RWPE2 (cell line): ENCODE measurements at places on chromosomes 13 and 19.

DNA sequence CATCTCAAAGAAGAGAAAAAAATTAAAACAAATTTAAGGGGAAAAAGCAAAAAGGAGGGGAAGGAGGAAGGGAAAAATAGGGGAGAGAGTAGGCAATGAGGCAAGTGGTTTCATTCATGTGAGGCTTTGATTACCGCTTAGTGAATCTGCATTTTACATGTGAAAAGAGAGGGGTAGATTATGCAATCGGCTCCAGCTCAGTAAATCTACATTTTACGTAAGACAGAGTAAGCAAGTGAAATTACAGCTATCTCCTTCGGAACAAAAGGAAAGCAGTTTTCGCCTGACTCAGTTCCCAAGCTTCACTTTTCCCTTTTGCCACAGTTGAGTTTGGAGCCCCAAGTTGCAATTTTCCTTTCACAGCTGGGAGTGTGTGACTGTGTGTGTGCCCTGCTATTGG lies 16.0 kb upstream of the OLFM2 start:
- H3K4me3 ChIP-seq: no peak overlapping the region
- H3K4me1 ChIP-seq: no peaks in the 10 kb centered on the region
- H3K27ac ChIP-seq: no peak overlapping the region
- no peaks in the 10 kb centered on the region for H3K36me3 ChIP-seq
- H3K27me3 ChIP-seq: no peaks in the 10 kb centered on the region

GRCh38 chr19:2273356-2274184 lies 8.4 kb downstream of the PEAK3 start:
- DNase-seq: peak; percentile 77
- no peak overlapping the region for H3K4me3 ChIP-seq
- H3K36me3 ChIP-seq: peaks cover 40% of the 10 kb centered on the region
- H3K27me3 ChIP-seq: no peaks in the 10 kb centered on the region
- H3K4me1 ChIP-seq: peaks cover 5% of the 10 kb centered on the region

GRCh38 chr13:99009987-99010551 lies 32.2 kb upstream of the DOCK9 start:
- H3K27ac ChIP-seq: peak overlapping the region; percentile 47
- DNase-seq: no peak
- H3K27me3 ChIP-seq: no peaks in the 10 kb centered on the region
- no peaks in the 10 kb centered on the region for H3K36me3 ChIP-seq
- peaks cover 27% of the 10 kb centered on the region for H3K4me1 ChIP-seq

- H3K36me3 ChIP-seq: no peaks in the 10 kb centered on the region
- no peak overlapping the region for H3K4me3 ChIP-seq
- no peak for DNase-seq
- H3K27me3 ChIP-seq: peaks cover 28% of the 10 kb centered on the region
Measured at GRCh38 chr13:26784704-26785639, 24.4 kb upstream of the GPR12 start.

DNA sequence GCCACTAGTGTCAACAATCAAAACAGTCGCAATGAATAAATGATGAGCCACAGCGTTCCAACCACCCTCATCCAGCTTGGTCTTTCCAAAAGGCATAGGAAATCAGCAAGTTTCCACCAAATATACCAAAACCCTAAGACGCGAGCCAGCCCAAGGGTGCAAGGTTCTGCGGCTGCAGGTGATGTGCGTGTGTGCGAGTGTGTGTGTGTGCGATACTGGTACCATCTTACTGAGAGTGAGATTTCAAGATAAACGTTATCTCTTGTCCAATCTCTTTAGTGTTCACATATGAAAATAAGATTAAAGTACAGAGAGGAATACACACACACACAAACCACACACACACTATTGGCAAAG lies 895 bp upstream of the TRPC4 start:
- H3K36me3 ChIP-seq: no peaks in the 10 kb centered on the region
- H3K27ac ChIP-seq: no peak overlapping the region
- H3K4me1 ChIP-seq: no peaks in the 10 kb centered on the region
- H3K27me3 ChIP-seq: peaks cover 24% of the 10 kb centered on the region
- DNase-seq: no peak
- H3K4me3 ChIP-seq: no peak overlapping the region

- no peaks in the 10 kb centered on the region for H3K27me3 ChIP-seq
- H3K4me1 ChIP-seq: no peaks in the 10 kb centered on the region
- no peak for DNase-seq
- no peak overlapping the region for H3K4me3 ChIP-seq
- H3K27ac ChIP-seq: no peak overlapping the region
Measured at GRCh38 chr19:10736916-10737551, 19.2 kb downstream of the DNM2 start.

DNA sequence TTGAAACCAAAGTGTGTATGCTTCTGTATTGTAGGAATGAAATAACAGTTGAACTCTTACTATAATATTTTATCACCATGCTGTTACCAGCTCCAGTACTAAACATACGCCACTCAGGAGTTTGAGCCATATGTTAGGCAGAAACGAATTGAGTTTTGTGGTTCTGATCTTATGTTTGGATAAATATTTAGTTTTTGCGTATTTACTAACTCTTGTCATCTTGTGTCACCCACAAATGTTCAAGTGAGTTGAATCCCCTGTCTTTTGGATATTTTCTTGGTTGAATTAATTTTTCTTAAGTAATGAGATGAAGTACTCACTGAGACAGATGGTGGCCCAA lies 1.5 kb downstream of the FNDC3A start:
- no peaks in the 10 kb centered on the region for H3K27me3 ChIP-seq
- H3K4me3 ChIP-seq: peak overlapping the region; percentile 69
- peaks cover 17% of the 10 kb centered on the region for H3K4me1 ChIP-seq
- no peak for DNase-seq

DNA sequence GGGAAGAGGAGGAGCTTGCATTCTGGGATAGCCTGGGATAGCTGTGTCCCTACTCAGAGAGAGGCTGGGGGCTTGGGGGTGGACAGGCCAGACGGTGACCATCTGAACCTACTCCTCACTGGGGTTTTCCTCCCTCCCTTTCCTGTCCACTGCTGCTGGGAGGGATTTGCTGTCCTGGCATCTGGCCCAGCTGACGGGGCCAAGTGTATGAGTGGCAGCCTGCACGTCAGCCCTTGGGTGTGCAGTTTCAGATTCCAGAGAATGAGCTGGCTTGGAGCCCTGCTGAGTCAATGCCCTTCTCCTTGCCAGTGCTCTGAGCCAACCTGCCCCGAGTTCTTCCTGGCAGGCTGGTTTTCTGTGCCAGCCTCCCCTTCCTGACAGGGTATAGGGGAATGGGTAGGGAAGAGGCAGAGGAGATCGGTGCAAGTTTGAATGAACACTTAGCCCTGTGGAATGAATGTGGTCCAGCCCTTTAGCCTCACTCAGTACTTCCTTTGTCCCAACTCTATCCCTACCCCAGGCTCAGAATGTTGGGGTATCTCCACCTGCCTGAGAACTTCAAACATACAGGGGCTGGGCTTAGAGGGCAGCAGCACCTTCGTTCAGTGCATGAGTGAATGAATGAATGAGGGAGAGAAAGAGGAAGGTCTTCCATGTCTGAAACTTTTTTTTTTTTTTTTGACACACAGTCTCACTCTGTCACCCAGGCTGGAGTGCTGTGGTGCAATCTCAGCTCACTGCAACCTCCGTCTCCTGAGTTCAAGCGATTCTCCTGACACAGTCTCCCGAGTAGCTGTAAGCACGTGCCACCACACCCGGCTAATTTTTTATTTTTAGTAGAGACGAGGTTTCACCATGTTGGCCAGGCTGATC lies 1.8 kb upstream of the ANGPTL4 start:
- peaks cover 20% of the 10 kb centered on the region for H3K4me1 ChIP-seq
- DNase-seq: peak; percentile 98
- 0 out of 2 replicates have a peak, but pooled peaks cover 4% of the 10 kb centered on the region for H3K36me3 ChIP-seq
- no peaks in the 10 kb centered on the region for H3K27me3 ChIP-seq
- H3K4me3 ChIP-seq: no peak overlapping the region

GRCh38 chr19:42532891-42533290 lies 4.6 kb upstream of the CEACAM1 start:
- H3K4me1 ChIP-seq: peaks cover 16% of the 10 kb centered on the region
- no peaks in the 10 kb centered on the region for H3K36me3 ChIP-seq
- no peak overlapping the region for H3K4me3 ChIP-seq
- no peaks in the 10 kb centered on the region for H3K27me3 ChIP-seq
- no peak overlapping the region for H3K27ac ChIP-seq
- DNase-seq: no peak

DNA sequence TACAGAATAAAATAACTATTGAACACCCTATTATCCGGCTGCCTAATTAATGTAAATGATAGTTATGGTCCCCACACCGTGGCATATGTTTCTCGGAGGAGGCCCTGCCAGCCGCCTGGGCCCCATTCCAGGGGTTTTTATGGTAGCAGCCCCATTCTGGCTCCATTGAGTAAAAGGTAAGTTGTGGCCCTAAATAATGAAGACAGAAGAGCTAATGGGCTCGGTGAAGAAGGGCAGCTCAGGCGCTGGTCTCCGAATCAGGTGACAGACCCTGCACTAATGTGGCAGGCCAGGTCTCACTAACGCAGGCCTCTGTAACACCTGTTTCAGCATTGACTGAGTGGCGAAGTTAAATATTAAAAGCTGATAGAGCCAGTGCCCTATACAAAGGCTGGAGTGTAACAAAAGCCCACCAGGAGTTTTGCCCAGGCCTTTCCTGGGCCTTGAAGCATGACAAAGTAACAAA lies 19.1 kb downstream of the POP4 start:
- no peak overlapping the region for H3K4me3 ChIP-seq
- no peaks in the 10 kb centered on the region for H3K36me3 ChIP-seq
- H3K27ac ChIP-seq: no peak overlapping the region
- no peaks in the 10 kb centered on the region for H3K27me3 ChIP-seq
- no peak for DNase-seq
- H3K4me1 ChIP-seq: no peaks in the 10 kb centered on the region

DNA sequence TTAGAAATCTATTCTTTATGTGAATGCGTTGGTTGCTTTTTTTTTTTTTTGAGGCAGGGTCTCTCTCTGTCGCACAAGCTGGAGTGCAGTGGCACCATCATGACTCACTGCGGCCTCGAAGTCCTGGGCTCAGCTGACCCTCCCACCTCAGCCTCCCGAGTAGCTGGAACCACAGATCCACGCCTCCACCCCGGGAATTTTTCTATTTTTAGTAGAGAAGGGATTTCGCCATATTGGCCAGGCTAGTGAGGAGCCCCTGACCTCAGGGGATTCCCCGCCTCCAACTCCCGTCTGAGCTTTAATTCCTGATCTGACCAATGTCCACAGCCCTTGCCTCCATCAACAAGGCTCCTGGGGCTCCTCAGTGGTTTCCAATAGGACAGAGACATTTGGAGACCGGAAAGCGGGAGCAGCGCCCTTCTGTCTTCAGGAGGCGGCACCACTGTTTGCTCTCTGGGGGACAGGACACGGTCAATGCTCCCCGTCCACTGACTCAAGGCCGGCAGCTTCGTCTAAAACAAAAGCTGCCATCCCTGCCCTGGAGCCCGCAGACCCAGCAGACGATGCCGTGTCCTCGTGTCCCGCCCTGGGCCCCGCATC lies 503 bp downstream of the TUBA3C start:
- H3K27ac ChIP-seq: no peak overlapping the region
- no peaks in the 10 kb centered on the region for H3K27me3 ChIP-seq
- DNase-seq: no peak
- no peaks in the 10 kb centered on the region for H3K36me3 ChIP-seq

DNA sequence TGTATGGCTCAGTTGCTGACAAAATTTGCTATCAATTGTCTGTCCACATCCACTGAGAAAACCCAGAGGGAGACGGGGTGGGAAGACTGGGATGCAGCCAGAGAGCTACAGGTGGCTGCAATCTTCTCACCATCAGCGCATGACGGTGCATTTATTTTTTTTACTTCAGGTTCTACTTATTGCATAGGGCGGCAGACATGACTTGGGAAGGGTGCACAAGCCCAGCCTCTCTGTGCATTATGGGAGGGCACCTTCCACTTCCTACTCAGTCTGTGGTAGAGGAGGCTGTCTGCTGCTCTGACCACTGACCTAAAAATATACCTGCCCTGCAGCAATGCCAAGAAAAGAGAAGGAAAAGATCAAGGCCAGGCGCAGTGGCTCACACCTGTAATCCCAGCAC lies 73.1 kb downstream of the ABCC4 start:
- H3K4me1 ChIP-seq: no peaks in the 10 kb centered on the region
- no peak for DNase-seq
- H3K27me3 ChIP-seq: no peaks in the 10 kb centered on the region
- H3K27ac ChIP-seq: no peak overlapping the region
- H3K4me3 ChIP-seq: no peak overlapping the region
- H3K36me3 ChIP-seq: no peaks in the 10 kb centered on the region

- peaks cover 20% of the 10 kb centered on the region for H3K36me3 ChIP-seq
- H3K27ac ChIP-seq: no peak overlapping the region
- no peak overlapping the region for H3K4me3 ChIP-seq
- H3K4me1 ChIP-seq: no peaks in the 10 kb centered on the region
Measured at GRCh38 chr19:2250766-2251105, 1.6 kb downstream of the AMH start.

GRCh38 chr13:67101730-67102467 lies 128.2 kb downstream of the PCDH9 start:
- no peak overlapping the region for H3K27ac ChIP-seq
- no peak overlapping the region for H3K4me3 ChIP-seq
- DNase-seq: no peak
- H3K36me3 ChIP-seq: no peaks in the 10 kb centered on the region
- peaks cover 3% of the 10 kb centered on the region for H3K4me1 ChIP-seq

GRCh38 chr19:8259142-8259921 lies 48.8 kb downstream of the CD320 start:
- H3K36me3 ChIP-seq: no peaks in the 10 kb centered on the region
- DNase-seq: no peak
- no peak overlapping the region for H3K27ac ChIP-seq

DNA sequence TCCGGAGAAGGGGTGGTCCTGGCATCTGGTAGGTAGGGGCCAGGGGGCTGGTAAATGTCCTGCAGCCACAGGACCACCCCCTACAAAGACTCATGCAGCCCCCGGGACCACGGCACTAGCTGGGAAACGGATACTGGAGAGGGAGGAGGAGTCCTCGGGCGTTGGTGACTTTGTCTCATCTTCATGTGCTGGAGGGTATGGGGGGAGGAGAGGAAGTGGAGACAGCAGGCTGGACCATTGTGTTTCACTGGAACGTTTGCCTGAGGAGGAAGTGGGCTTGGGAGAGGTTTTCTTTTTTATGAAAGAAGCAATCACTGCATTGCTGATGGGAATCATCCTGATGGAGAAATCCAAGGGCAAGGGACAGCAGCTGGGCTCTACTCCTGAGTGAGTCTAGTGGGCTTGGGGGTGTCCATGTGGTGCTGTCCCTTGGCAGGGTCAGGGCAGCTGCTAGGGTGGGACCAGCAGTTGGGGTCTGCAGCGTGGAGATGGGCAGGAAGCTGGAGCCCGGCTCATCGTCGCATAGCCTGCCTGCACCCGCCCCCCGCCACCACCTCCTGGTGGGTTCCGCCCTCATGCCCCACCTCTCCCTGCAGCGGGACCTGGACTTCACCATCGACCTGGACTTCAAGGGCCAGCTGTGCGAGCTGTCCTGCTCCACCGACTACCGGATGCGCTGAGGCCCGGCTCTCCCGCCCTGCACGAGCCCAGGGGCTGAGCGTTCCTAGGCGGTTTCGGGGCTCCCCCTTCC lies 1.7 kb upstream of the ADM5 start:
- no peak for DNase-seq
- no peaks in the 10 kb centered on the region for H3K27me3 ChIP-seq
- peaks cover 33% of the 10 kb centered on the region for H3K36me3 ChIP-seq
- H3K4me1 ChIP-seq: no peaks in the 10 kb centered on the region

- no peak for DNase-seq
- H3K27me3 ChIP-seq: no peaks in the 10 kb centered on the region
Measured at GRCh38 chr19:14300303-14300702, 80.9 kb upstream of the ADGRE5 start.
